Nucleus accumbens (tissue), 56 donors: ENCODE measurements at places on chromosomes 1 and 21.

- DNase-seq, result no peak
Measured at GRCh38 chr21:46006547-46007491, 25.2 kb downstream of the COL6A1 start.

DNA sequence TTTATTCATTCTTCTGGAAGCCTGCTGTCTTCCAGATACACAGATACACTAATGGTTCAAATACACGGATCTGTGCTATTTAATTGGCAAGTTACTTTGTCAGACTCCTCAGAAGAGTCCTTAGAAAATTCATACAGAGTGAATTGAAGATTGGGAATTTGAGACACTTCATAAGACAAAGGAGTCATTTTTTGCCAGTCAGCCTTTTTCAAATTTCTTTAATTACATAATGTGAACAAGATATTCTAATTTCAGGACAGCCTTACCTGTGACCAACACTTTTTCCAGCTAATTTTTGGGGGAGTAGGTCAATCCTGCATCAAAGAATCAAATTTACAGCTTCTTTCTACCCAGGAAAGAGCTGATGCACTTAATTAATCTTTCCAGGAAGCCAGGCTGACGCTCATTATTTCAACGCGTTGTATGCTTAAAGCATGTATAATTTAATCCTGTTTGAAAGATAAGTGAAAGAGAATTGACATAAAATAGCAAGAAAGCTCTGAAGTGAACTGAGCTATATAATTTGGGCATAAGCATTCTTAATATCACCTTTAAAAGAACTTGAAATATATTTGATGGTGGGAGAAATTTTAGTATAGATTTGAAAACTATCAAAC lies 12.8 kb upstream of the NRIP1 start:
- no peak for DNase-seq

GRCh38 chr1:81547261-81547911 lies 253.3 kb upstream of the ADGRL2 start:
- DNase-seq, result no peak

- DNase-seq, result no peak
Measured at GRCh38 chr1:18951818-18952391, 4.6 kb downstream of the IFFO2 start.

GRCh38 chr1:182408435-182409075 lies 8.1 kb upstream of the TEDDM1 start:
- no peak for DNase-seq

DNA sequence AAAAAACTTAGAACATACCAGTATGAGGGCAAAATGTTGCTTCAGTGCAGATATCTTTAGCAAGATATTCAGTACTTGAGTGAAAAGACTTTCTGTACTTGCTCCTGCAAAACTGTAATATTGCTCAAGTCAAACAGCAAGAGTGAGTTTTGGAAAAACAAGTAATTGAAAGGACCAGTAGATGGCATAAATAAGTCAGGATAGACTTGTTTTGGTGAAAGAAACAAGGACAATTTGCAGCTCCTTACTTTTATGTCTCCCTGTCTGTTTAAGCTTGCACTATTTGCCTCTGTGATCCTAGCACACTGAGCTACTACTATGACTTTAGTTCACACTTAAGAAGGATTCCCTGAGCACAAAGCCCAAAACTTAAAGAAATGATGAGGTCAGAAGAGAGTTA lies 39.1 kb downstream of the IFI44 start:
- no peak for DNase-seq

- DNase-seq, result no peak
Measured at GRCh38 chr1:7089497-7089896, 304.2 kb downstream of the CAMTA1 start.

- no peak for DNase-seq
Measured at GRCh38 chr1:206003854-206004800, 932 bp upstream of the RAB7B start.

GRCh38 chr1:11581445-11581991 lies 72.7 kb downstream of the FBXO2 start:
- no peak for DNase-seq

GRCh38 chr1:30525971-30526651 lies 197.3 kb downstream of the MATN1 start:
- no peak for DNase-seq

- no peak for DNase-seq
Measured at GRCh38 chr1:27632387-27633297, 2.3 kb downstream of the FGR start.

- DNase-seq, result no peak
Measured at GRCh38 chr1:201778279-201779065, 50.5 kb upstream of the IPO9 start.

DNA sequence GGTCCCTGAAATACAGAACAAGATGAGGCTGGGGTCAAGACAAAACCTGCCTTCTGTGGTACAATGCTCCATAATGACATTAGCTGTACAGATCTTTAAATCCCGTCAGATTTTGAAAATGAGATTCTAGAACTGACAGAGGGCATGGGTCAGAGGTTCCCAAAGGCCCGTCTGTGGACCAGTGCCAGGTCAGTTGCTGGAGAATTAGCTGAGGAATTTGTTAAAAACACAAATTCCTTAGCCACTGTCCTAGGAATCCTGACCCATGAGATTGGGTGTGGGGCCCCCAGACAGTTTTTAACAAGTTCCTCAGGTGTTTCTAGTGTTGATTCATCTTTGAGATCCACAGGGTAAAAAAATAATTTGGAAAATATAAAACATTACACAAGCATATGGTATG lies 97.0 kb downstream of the SIPA1L2 start:
- DNase-seq, result no peak

- no peak for DNase-seq
Measured at GRCh38 chr1:28507247-28507645, 1.4 kb downstream of the RCC1 start.

GRCh38 chr1:44265656-44266358 lies 52.5 kb downstream of the DMAP1 start:
- DNase-seq, result no peak

DNA sequence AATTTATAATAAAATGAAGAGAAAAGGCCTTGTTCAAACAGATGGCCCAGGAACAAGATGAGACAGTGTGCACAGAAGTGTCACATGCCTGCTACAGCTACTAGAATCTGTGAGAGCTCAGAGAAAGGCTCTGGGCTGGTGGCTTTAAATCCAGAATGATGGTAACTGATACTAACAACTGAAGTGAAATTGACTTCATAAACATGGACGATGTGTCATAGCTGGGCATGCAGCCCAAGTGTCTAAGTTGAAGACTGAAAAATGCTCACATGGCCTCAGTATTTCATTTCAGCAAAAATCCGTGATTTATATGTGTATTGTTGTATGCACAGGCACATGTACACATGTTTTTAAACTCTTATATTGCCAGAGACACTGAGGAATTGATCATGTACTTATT lies 208.3 kb upstream of the RUNX1 start:
- no peak for DNase-seq

DNA sequence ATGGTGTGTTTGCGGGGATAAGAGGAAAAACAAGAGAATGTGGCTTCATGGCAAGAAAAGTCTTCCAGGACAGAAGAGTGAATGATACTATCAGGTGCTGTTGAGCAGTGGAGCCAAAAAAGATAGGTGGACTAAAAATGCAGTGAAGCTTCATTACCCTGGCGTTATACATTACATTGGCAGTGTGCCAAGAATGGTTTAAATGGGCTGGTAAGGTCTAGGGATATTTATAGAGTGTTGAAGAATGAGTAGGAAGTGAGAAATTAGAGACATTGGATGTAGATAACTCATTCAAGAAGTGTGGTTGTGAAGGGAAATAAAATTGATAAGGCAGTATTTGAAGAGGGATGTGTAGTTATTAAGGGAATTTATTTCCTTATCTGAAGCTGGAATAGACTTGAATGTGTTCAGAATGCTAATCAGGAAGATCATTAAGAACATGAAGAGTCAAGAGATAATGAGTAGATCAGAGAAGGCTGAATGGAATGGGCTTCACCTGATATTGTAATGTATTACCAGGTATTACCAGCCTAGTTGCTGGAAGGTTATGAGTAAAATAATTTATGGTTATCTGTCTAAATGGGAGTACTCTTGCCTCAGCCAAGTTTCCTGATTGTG lies 72.7 kb downstream of the MAST2 start:
- DNase-seq, result no peak

DNA sequence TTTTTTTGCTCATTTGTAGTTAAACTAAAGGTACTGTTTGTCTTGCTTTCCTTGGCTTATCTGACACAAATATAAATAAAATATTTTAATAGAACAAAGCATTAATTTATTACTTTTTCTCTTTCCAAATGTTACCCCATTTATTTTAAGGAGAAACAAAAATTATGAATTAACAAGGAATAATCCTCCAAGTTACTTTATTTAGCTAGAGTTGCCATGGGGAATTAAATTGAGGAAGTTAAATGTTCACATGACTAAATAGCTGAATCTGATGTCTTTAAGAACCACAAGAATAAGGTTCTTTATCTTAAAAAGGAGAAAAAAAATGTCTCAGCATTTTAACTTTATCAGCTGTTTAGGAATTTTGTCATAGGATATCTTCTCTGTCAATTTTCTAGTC lies 12.3 kb downstream of the ATG4C start:
- DNase-seq, result no peak

- DNase-seq, result peak; percentile 34
Measured at GRCh38 chr1:204162494-204163074, 3.6 kb downstream of the REN start.

- no peak for DNase-seq
Measured at GRCh38 chr1:214165850-214166374, 115.0 kb upstream of the SMYD2 start.

GRCh38 chr1:202967684-202968281 lies 726 bp upstream of the CYB5R1 start:
- DNase-seq, result no peak

DNA sequence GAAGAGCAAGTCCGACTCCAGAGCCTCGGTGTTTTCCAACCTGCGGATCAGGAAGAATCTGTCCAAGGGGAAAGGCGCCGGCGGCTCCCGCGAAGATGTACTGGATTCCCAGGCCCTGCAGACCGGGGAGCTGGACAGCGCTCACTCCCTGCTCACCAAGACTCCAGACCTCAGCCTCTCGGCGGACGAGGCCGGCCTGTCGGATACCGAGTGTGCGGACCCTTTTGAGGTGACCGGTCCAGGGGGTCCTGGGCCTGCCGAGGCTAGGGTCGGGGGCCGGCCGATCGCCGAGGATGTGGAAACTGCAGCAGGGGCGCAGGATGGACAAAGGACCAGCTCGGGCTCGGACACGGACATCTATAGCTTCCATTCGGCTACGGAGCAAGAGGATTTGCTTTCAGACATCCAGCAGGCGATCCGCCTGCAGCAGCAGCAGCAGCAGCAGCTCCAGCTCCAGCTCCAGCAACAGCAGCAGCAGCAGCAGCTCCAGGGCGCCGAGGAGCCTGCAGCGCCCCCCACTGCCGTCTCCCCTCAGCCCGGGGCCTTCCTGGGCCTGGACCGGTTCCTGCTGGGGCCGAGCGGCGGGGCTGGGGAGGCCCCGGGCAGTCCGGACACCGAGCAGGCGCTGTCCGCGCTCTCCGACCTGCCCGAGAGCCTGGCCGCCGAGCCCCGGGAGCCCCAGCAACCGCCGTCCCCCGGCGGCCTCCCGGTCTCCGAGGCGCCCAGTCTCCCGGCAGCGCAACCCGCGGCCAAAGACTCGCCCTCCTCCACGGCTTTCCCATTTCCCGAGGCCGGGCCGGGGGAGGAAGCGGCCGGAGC lies 827 bp downstream of the FMN2 start:
- DNase-seq, result no peak

DNA sequence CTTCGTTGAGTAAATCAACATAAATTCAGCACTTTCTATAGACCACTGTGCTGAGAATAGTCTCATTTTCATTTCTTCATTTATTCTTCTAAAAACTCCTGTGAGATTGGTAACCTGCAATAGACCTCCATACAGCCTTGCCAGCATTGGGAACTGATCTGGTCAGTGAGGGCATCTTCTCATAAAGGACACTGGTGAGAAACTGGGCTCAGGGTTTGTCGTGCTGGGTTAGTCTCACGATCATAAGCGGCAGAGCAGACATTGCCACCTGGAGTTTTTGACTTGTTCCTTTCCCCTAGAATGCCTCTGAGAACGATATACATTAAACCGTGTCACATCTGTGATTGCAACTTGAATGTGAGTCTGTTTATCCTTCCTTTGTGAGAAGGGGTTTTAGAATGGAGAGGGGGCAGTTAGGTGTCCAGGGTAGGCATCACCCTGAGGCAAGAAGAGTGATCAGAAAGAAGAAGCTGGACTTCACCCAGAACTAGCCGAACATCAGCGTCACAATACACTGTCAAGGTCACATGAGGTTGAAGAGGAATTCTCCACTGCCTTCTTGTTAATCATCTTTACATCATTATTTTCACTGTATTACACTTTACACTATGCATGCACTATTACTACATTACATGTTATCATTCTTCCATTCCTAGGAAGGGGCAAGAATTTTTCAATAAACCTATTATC lies 1.4 kb upstream of the TTLL7 start:
- DNase-seq, result no peak

DNA sequence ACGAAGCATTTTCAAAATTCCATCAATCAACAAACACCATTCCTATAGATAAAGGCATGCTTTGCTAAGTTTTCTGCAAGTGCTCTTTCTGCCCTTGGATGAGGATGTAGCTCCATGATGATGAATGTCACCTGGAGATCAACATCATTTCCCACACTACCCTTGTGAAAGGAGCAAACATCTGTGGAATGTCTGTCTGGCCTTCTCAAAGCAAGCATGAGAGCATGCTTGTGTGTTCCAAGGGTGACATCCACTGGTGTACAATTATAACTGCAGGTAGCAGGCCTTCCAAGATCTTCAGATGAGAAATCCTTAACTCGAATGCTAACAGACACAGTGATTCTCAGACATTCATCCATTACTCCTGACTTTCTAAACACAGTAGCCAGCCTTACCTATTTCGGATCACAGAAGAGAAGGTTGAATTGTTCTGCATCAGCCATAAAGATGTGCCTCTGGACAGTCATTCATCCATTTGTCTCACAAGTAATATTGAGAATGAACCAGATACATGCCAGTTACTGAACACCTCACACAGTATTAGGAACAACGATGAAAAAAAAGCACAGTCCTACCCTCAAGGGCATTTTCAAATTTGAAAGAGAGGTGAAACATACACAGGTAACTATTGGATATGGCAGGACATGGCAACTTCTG lies 162.4 kb downstream of the TPR start:
- no peak for DNase-seq

- DNase-seq, result no peak
Measured at GRCh38 chr1:212208978-212209644, 76.1 kb upstream of the PPP2R5A start.

DNA sequence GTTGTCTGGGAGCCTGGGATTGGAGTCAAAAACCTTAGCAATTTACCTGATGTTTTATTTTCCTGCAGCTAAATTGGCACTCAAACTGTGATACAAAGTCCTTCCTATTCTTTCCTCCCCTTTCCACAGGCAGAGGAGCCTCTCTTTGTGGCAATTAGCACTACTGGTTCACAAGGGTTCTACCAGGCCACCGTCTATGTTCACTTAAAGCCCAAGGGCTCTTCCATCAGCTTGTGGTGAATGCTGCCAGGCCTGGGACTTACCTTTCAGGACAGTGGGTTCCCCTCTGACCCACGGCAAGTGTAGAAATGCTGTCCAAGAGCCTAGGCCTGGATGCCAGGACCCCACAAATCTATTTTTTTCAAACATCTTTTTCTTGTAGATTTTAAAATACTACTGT lies 251.9 kb upstream of the B3GALT2 start:
- DNase-seq, result no peak

GRCh38 chr1:2535981-2536380 lies 5.9 kb upstream of the HES5 start:
- DNase-seq, result no peak

- DNase-seq, result no peak
Measured at GRCh38 chr1:66090859-66091457, 298.3 kb downstream of the PDE4B start.
